ENCODE measurements at places on chromosomes 2 and 18.

DNA sequence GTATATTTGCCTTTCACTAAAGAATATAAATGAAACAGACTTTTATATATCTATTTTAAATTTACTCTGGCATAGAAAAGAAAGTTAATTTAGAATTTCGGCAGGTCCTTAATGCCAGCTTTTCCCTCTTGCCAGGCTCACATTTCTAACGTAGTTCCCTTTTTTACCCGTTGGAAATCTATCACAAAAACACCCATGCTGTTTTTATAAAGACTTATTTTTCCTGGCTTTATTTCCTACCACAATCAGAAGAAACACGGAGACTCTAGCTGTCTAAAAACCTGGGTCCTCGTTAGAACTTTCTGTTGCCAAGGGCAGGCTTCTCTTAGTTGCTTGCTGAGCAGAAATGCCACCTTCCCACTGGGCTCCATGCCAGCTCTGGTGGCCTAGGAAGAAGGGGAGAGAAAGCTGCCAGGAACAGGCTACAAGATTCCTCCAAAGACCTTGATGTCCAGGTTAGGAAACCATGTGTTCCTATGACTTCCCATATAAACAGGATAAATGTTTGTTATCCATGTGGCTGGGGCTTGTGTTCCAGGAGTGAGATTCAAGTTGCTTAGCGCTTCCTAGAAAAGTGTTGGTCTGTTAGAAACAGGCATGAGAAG lies 17.8 kb upstream of the TMEM18 start:
- DNase-seq = no peak

GRCh38 chr2:224449212-224450147 lies 47.6 kb upstream of the FAM124B start:
- DNase-seq = no peak

- no peak for DNase-seq
These were observed 889.3 kb upstream of the CELF4 start for GRCh38 chr18:38454764-38455469.

GRCh38 chr2:174859563-174860169 lies 95.4 kb upstream of the CHRNA1 start:
- DNase-seq = no peak

DNA sequence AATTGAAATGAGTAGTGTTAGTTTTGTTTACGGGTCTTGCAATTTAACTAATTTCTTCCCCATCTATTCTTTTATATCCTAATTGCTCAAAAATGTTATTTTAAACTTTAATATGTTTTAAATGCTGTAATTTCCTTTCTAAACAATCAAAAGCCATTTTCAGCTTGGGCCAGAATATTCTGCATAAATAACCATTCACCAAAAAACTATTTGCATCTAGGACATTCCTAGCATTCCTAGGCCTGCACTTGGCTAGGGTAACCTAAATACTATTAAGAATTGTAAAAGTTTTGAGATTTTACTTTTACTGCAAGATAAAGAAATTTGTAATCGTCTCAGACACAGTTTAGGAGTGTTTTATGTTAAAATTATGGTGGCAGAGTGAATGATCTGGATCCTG lies 7.8 kb upstream of the ETAA1 start:
- DNase-seq = no peak

DNA sequence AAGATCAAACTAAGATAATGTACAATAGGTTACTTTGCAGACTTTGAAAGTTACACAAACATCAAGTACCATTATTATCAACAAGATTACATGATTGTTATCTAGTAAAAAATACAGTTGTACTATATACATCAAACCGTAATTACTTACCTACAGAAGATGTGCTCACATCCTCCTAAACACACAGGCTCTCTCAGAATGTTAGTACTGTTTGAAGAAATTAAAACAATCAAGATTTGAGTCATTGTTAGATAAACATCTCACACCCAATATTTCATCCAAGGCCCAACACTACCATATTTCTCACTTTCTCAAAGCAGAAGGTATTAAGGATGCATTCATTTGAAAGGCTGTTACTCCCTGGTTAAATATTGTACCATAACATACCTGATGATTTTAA lies 12.6 kb downstream of the BARD1 start:
- no peak for DNase-seq

DNA sequence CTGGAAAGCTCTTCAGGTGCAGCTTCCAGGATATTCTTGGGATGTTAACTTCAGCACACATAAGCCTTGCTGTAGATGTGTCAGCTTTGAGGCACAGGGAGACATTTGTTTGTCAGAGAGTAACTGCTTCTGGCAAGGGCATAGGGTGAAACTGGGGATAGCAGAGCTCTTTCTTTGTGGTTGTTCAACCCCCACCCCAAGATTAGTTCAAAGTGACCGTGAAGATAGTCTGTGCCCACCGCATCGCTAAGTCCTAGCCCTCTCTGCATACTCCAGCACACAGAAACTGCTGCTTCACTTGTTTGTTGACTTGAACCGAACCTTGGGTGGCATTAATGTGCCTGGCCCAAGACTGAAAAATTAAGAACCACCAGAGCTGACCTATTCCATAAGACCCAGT lies 1.4 kb downstream of the SLC14A1 start:
- no peak for DNase-seq

DNA sequence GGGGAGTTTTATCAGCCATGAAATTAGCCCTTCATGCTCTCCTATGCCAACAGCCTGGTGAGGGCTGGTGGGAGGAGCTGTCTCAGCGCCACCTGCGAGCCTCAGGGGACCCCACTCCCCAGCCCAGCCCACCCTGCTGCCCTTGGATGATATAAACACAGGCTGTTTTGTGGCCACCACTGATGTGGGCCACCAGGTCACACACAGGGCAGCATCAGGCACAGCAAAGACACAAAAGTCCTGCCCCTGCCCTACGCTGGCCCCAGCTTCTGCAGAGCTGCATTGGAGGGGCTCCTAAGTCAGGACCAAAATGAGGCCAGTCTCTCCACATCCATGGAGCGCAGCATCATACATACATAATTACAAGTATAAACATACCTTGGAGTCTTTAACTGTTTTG lies 110.6 kb upstream of the TEX51 start:
- DNase-seq = no peak

DNA sequence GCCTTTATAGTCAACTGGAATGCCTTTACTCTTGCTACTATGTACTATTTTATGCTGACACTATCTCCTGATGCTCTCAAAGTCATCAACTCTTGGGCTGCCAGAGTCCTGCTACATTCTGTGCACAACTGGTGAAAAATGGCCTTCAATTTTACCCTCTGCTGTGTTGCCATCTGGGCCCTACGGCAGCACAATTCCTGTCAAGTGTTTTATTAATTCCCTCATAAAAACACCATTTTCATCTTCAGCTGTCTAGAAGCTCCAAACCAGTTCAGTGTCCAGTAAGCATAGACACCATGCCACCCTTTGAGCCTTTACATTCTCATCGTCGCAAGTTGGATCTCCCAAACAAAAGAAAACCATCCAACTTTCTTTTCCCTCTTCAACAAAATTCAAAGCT lies 26.5 kb downstream of the CALCRL start:
- DNase-seq = no peak

GRCh38 chr18:73986711-73987110 lies 160.9 kb downstream of the FBXO15 start:
- no peak for DNase-seq

DNA sequence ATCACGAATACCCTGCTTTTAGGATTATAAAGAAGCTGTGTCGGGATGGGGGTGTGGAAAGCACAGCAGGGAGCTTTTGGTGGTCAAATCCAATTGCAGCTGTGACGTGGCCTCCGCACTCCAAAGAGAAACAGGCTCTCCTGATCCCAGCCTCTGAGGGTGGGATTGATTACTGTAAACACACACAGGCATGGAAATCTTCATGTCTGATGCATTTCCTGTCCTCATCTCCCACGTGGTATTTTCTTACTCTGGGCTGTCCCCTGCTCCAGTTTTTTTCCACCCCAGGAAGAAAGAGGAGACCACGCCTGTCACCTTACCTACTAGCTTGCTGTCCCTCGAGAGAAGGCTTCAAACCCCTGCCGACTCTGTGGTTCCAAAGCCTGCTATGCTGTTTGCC lies 22.7 kb downstream of the RNF152 start:
- no peak for DNase-seq

DNA sequence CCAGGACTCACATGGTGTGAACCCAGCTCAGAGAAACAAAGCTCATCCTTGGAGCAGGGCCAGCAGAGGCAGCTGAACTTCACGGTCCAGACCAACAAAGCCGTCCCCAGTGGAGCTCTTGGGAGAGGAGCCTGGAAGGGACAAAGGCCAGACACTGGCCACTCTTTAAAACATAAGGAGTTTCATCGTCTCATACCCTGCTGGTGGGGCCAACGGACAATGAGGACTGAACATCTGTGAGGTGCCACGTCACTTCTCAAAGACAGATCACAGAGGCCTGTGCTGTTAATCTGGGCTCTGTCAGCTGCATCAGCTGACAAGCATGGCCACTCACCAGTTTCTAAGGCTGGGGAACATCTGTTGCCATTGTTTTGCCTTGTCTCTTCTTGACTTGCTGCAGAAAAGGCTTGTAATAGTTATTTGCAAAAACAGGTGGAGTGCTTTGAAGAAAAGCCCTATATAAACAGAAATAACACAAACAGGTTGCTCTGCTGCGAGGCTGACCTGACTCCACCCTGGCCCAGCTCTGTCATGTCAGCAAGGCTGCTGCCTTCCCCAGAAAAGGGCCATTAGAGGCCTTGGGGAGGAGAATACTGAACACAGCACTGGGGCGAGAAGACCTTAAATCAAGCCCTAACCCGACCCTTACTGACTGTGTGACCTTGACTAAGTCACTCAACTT lies 68.1 kb upstream of the DAPL1 start:
- no peak for DNase-seq

DNA sequence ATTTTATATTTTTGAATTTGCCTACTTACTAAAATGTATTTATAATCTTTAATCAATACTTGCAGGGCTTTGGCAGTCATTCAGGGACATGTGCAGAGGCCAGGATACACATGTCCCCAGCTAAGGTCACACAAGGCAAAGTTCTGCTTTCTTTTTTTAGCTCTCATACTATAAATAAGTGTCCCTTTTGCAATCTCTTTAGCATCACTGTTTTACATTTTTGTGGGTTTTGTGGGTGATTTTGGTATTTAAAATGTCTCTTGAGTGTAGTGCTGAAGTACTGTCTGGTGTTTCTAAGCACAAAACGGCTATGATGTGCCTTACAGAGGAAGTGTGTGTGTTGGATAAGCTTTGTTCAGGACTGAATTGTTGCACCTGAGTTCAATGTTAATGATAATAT lies 309.0 kb upstream of the GULP1 start:
- DNase-seq = peak; percentile 78

GRCh38 chr2:158458617-158458920 lies 1.8 kb downstream of the PKP4 start:
- no peak for DNase-seq

GRCh38 chr2:167293943-167294775 lies 405.9 kb downstream of the XIRP2 start:
- DNase-seq = no peak

GRCh38 chr2:37271376-37272067 lies 40.1 kb downstream of the NDUFAF7 start:
- DNase-seq = no peak

DNA sequence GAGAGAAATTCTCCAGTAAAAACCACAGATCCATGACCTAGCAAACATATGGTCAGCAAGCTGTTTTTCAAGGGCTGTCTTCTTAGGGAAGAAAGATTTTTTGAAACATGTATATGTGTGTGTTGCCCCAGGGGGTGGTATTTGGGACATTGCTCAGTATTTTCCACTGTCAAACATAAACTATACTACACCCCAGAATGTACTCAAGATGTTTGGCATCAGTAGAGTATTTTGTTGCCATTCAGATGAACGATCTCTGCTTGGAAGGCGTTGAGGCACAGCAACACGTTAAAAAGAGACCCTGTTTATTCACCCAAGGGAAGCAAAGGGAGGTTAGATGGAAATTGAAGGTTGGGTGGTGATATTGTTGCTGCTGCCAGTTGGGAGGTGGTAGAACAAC lies 30.0 kb downstream of the EEF1B2 start:
- no peak for DNase-seq

GRCh38 chr2:120450196-120450820 lies 104.4 kb downstream of the INHBB start:
- DNase-seq = no peak

- DNase-seq = no peak
These were observed 337.1 kb downstream of the NRXN1 start for GRCh38 chr2:50694798-50695197.

- DNase-seq = no peak
These were observed 95.1 kb upstream of the CELF4 start for GRCh38 chr18:37660658-37661057.

GRCh38 chr2:228048838-228049490 lies 132.5 kb downstream of the SPHKAP start:
- DNase-seq = no peak

DNA sequence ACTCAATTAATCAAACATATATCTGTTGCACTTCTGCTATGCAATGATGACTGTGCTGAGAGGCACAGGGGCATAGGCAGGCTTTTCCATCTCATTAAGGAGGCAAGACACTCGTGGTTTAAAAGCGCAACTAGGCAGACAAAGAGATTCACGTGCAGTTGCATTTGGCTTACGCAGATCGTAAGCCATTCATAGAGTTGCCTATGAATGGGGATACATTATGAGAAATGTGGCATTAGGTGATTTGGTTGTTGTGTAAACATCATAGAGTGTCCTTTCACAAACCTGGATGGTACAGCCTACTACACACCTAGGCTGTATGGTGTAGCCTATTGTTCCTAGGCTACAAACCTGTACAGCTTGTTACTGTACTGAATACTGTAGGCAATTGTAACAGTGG lies 284.7 kb downstream of the DCC start:
- no peak for DNase-seq

DNA sequence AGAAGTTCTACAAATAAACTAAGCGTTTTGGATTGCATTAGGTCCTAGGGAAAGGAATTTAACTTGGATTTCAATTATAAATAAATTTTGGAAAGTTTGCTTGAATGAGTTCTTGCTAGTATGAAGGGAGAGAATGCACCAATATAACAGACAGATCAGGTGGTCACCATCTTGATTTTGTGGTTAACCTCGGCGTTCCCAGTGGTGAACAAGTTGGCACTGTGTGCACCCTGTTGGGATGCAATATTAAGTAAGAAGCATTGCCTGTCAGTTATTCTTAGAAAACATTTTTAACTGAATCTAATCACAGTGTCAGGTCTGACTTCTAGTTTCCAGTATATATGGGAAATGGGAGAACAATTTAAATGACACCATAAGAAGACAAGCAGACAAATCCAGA lies 673.4 kb downstream of the SLC4A3 start:
- no peak for DNase-seq

GRCh38 chr2:46825939-46826568 lies 89.6 kb downstream of the MCFD2 start:
- peak; percentile 76 for DNase-seq
